ENCODE measurements at places on chromosomes 4 and X.

GRCh38 chr4:5198656-5199541, 147.6 kb downstream of the STK32B start:
- DNase-seq: no peak

DNA sequence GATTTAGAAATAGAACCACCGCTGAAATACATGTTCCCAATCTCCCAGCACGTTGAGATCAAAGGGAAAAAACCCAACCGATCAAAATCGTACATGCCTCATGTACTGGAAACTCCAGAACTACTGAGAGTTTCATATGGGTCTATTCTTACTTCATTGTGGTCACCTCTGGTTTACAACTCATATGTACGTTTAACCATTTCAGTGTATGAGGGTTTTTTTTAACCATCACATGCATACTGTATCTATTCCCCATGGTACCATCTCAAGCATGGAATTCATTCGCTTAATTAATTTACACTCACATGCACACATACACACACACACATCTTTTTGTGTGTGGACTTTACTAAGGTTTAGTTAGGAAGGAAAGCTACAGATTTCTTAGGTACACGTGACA, 46.0 kb upstream of the CLNK start:
- no peak for DNase-seq

GRCh38 chr4:187416216-187416615, 579.4 kb upstream of the ZFP42 start:
- DNase-seq: no peak

DNA sequence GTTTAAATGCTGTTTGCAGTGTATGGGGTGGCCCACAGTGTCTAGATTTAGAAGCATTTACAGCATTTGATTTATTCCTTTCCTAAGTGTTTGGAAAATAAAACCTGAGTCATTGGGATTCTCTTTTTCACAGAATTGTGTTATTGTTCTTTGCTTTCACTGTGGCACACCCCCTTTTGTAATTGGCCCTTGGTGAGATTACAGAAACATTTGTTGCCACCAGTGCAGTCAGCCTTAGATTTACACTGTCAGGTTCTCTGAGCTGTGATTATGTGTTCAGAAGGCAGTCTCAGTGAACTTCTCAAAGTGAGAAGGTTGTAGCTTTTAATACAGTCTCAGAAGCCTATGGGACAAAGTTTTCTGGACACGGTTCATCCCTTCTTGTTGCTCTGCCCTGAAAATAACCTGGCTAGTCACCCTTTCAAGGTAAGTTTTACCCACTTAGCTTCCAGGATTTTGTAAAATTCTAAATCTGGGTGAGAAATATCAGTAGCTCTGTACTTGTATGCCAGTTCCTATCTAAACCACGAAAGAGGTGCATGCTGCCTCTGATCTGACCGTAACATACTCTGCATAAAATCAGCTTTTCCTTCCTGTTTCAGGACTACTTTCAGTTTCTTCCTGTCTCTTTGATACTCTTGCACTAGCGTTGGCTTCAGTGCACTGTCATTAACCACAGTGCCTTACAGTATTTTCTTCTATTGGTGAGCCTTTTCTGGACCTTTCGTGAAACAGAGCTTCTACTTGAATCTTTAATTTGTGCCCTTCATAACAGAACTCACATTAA, 12.6 kb downstream of the RUFY3 start:
- DNase-seq: no peak

GRCh38 chr4:150722908-150723362, 141.0 kb downstream of the MAB21L2 start:
- DNase-seq: no peak

GRCh38 chrX:124346877-124347241, 496 bp downstream of the SH2D1A start:
- no peak for DNase-seq

DNA sequence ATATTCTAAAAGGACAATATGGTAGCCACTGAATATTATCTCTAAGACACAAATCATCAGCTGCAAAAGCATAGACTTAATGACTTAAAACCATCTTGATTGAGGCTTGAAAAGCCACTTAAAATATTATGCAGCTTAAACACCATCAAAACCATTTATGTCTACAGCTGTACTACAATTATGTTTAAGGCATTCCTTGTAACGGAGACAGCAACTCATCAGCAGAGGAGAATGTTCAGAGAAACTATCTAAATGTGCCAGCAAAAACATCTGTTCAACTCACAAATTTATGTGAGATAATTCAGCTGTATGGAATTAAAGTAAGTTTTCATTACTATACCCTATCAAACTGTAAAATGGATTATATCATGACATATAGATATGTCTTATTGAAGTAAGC, 147.9 kb upstream of the CTSO start:
- DNase-seq: peak; percentile 38

- DNase-seq: no peak
Observed at GRCh38 chr4:110778521-110778920, 155.6 kb upstream of the PITX2 start.

All from NCI-H524 treated with DMSO at 0.1 percent for 48 hours (cell line).